Subcutaneous adipose tissue (tissue), 4 donors: ENCODE measurements at places on chromosomes 4 and X. TPM values are rescaled to one million over a fixed set of nuclear protein-coding genes. Genes with fewer than 3 reads are reported as not detected.

Gene SYP
- 0.88 TPM for total RNA-seq

Gene CSAG1
- not detected for total RNA-seq

Gene DUSP21
- not detected for total RNA-seq

Gene NDNF
- total RNA-seq, result 4.3 TPM

Gene RS1
- total RNA-seq, result not detected

Gene MMGT1
- 34.8 TPM for total RNA-seq

Gene LPAR4
- 0.68 TPM for total RNA-seq

Gene LRCH2
- 4.0 TPM for total RNA-seq

Gene IGSF1
- not detected for total RNA-seq

Gene BOD1L1
- 43.6 TPM for total RNA-seq

Gene CTAG1B
- total RNA-seq, result not detected

Gene SPANXA1
- not detected for total RNA-seq

Gene FAM47A
- not detected for total RNA-seq

Gene SSX4
- not detected for total RNA-seq

Gene BMP2K
- 32.2 TPM for total RNA-seq

Gene PCYT1B
- total RNA-seq, result not detected

Gene PABPC1L2B
- not detected for total RNA-seq

Gene SSX3
- not detected for total RNA-seq

Gene CITED1
- not detected for total RNA-seq

Gene XK
- 0.33 TPM for total RNA-seq

Gene NHS
- total RNA-seq, result 5.8 TPM

Gene CYBB
- 68.2 TPM for total RNA-seq

Gene ODAPH
- not detected for total RNA-seq

Gene TLR3
- 4.6 TPM for total RNA-seq

Gene DDX53
- not detected for total RNA-seq

Gene EXOC1L
- not detected for total RNA-seq

Gene TLR1
- 8.1 TPM for total RNA-seq

Gene CYLC1
- total RNA-seq, result not detected

Gene EMCN
- total RNA-seq, result 41.3 TPM

Gene GAGE12C
- total RNA-seq, result not detected

Gene HSFX3
- not detected for total RNA-seq

Gene NOP14
- total RNA-seq, result 28.6 TPM
